Cardiac muscle cell (in vitro differentiated cells and primary cell): ENCODE measurements at places on chromosomes 6 and 20.

DNA sequence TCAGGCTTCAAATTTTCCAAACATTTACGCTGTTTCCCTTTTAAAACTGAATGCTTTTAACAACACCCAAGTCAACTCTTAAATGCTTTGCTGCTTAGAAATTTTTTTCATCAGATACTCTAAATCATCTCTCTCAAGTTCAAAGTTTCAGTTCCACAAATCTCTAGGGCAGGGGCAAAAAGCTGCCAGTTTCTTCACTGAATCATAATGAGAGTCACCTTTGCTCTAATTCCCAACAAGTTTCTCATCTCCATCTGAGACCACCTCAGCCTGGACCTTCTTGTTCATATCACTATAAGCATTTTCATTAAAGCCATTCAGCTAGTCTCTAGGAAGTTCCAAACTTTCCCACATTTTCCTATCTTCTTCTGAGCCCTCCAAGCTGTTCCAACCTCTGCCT, 69.1 kb downstream of the RNF217 start:
- DNase-seq: no peak

GRCh38 chr20:41476446-41476845, 109.8 kb upstream of the EMILIN3 start:
- no peak for DNase-seq

DNA sequence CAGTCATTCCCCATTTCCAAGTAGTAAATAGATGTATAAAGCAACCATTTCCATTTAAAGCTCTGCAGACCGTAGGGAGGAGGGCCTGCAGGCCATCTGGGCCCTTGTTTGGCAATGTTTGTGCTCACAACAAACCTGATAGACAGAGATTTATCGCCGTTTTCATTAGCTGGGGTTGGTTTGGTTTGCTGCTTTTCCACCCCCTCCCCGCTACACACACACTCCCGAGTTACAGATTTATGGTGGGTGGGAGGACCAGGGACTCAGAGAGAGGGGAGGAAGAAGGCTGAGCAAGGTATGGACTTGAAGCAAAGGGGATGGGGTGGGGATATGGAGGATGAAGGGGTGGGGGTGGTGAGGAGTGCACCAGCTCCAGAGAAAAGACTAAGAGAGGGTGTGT, 36.6 kb upstream of the FOXP4 start:
- no peak for DNase-seq

GRCh38 chr20:58908941-58909340, 56.4 kb downstream of the GNAS start:
- DNase-seq: no peak

DNA sequence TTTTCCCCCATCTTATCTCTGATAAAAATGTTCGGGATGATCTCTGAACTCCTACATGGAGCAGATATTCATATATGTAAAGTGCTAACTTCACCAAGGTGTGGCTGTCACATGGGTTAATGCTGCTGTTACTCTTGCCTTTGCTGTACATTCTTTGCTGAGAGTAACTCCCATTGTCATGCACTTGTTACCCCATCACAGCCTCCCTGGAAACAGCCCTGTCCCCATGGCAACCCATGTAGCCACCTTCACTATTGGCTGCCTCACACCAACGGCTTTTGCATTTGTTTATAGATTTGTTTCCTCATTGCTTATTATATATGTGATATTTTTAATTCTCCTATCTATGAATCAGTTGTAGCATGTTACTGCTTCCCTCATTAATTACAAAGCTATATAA, 17.3 kb upstream of the IBTK start:
- DNase-seq: no peak

GRCh38 chr6:69064226-69064625, 429.1 kb downstream of the ADGRB3 start:
- no peak for DNase-seq

- DNase-seq: peak; percentile 29
Observed at GRCh38 chr20:44219170-44219730, 8.7 kb upstream of the OSER1 start.

- peak; percentile 94 for DNase-seq
Observed at GRCh38 chr20:61437280-61438206, 185.5 kb downstream of the CDH4 start.

GRCh38 chr6:29752451-29753308, 29.4 kb downstream of the HLA-F start:
- peak; percentile 93 for DNase-seq

DNA sequence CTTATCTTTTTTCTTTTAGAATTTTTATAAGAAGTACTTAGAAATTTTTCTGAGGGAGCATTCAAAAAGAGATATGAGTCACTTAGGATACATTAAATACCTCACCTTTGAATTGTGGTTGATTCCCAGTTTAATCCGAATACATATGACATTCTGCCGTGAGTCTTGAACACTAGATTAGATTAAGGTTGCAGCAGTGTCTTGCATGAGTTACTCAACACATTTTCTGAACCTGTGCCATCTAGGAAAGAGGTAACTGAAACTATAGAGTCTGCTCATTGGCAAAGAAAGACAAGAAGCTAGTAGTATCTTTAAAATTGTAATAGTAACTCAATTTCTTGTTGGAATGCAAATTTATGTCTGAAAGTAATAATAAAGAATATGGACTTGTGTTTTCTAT, 14.9 kb downstream of the PEX3 start:
- DNase-seq: no peak

DNA sequence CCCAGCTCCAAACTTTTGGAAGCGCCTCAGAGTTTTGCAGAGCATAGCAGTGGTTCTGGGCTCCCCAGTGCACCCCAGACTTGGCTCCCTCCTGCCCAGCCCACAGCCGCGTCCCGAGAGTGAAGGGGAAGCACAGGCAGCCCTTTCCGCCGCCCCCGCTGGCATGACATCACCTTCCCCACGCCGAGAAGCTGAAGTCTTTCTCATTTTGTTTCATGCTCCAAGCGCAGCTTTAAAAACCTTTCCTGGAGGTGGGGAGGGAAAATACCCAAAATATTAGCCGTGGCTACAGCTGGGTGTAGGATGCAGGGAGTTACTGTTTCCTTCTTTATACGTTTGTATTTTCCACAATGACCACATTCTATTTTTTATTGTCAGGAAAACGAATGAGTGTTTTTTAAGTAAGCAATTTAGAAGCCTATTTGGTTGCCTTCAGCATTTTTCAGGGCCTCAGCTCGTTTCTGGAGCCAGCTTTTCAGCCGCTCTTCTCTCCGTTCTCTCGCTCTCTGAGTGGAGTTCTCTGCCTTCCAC, 72.9 kb downstream of the SNX5 start:
- peak; percentile 64 for DNase-seq

DNA sequence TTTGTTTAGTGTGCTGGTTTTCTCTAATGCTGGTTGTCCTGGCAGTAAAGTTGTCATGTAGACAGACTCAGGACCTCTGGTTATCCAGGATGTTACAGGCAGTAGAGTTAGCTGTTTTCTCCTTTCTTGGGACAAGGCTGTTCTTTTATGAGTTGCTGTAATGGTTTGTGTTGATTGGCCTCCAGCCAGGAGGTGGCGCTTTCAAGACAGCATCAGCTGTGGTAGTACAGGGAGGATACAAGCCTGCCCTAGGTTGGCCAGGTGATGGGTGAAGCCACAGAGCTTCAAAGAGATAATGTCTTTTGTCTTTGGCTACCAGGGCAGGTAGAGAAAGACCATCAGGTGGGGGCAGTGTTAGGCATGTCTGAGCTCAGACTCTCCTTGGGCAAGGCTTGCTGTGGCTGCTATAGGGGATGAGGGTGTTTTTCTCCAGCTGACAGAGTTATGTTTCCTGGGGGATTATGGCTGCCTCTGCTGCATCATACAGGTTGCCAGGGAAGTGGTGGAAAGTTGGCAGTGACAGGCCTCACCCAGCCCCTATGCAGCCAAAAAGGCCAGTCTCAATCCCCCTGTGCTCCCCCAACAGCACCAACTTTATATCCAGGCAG, 127.2 kb upstream of the TAB2 start:
- no peak for DNase-seq

DNA sequence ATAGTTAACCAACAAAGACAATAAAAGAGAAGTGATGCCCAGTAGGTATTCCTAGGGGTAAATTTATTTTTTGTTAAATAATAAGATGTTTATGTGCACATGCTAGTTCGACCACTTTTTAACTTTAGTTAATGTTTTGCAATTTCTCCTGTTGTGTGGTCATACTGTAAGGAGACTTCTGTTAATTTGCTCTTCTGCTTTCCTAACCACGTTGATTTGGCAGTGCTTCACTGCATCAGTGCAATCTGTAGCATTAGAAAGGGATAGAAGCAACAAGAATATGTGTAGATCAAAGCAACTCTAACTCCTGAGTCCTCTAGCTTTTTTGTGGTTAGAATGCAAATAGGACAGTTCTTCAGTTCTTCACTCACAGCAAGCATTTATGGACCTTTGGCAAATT, 13.9 kb downstream of the MYB start:
- peak; percentile 24 for DNase-seq

GRCh38 chr6:193180-193579, 99.1 kb upstream of the DUSP22 start:
- no peak for DNase-seq

- no peak for DNase-seq
Observed at GRCh38 chr20:48619126-48620101, 208.4 kb downstream of the PREX1 start.

DNA sequence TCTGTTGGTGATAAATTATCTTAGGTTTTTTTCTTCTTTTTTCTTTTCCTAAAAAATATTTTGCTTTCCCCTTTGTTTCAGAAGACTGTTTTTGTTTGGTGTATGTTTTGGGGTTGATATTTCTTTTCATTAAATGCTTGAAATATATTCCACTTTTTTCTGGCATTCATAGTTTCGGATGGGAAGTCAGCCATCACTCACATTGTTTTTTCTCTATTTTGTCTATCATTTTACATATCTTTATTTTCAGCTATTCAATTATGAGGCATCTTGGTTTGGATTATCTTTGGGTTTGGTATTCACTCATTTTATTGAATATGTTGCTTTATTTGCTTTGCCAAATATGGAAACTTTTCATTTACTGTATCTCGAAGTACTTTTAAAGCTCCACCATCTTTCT, 600.5 kb upstream of the EYS start:
- no peak for DNase-seq

- DNase-seq: no peak
Observed at GRCh38 chr6:159513914-159514313, 179.1 kb downstream of the SOD2 start.

DNA sequence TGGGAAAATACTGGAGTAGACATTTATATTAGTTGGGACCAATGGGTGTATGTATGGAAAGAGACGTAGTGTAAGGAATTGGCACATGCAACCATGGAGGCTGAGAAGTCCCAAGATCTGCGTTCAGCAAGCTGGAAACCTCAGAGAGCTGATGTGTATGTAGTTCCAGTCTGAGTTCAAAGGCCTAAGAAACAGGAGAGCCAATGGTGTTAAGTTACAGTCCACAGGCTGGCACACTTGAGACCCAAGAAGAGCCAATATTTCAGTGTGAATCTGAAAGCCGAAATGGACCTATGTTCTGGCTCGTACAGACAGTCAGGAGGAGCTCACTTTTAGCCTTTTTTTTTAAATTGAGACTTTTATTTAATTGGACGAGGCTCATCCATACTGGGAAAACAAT, 244.2 kb downstream of the CDKAL1 start:
- peak; percentile 29 for DNase-seq

DNA sequence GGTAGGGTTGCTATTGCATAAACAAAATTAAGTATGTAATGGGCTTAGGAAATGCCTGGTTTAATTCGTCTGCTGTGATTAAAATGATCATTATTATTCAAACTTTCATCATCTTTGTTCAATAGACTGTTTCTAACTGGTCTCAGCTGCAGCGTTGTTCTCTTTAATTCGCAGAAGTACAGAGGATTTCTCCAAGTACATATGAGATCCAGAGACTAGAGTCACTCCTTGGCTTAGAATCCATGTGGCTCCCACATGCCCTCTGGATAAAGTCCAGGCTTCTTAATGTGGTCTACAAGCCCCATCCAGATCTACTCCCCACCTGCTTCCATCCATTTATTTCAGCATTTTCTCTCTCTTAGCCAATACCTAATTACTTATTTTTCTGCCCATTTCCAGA, 1.1 kb upstream of the ZBTB24 start:
- DNase-seq: no peak

DNA sequence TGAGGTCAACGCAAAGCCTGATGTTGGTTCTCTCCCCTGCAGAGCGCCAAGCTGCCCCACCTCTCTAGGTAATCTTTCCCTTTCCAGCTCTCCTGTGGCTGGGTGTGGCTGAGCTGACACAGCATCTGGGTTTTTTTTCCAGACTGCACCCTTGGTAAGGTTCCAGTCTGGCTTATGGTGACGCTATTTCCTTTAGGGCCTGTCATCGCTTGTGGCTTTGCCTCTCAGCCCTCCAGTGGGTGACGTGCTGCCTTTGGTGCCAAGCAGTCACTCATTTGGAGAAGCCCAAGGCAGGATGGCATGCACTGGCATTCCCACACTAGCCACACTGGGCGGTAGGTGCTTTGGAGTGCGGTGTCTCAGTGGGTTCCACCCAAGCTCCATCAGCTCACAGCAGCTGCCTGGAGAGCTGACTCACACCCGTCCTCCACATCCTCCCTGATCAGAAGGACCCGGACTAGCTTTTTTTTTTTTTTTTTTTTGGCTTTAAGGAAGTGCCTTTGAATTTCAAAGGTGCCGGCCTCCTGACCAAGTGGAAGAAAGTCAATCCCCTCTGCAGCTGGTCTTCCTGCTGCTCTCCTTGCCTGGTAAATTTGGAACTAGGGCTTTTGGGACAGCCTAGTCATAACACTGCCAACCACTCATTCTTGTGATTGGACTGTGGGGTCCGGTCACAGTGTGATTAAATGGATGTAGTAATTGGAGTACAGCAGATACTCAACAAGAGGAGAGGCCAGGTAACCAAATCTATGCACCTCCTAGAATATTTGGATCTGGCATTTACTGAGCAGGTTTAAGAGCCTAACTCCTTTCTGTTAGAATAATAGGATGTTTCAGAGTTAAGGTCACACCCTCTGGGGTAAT, 153.6 kb downstream of the CD83 start:
- DNase-seq: no peak

DNA sequence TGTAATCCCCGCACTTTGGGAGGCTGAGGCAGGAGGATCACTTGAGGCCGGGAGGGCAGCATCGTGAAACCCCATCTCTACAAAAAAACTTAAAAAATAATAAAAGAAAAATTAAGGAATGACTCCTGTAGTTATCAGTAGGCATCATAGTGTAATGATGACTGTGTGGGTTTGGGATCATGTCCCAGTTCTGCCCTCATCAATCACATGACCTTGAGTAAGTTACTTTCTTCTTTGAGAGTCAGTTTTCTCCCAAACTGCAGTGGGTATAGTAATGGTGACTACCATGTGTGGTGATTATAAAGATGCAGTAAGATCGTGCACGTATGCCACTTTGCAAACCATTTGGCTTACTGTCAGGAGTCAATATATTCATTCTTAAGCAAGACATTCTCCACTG, 89.2 kb downstream of the TXNDC5 start:
- DNase-seq: no peak
